ENCODE measurements at places on chromosomes 2 and 18.

GRCh38 chr2:70744397-70744796, 23.6 kb downstream of the ADD2 start:
- DNase-seq = no peak

DNA sequence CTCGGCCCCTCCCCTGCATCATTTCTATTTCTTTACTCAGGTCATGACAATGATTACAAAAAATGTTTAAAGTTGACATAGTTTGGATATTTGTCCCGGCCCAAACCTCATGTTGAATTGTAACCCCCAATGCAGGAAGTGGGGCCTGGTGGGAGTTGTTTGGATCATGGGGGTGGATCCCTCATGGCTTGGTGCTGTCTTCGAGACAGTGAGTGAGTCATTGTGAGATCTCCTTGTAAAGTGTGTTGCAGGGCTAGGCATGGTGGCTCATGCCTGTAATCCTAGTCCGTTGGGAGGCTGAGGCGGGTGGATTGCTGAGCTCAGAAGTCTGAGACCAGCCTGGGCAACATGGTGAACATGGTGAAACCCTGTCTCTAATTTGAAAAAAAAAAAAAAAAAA, 9.2 kb upstream of the MAP4K4 start:
- DNase-seq = no peak

DNA sequence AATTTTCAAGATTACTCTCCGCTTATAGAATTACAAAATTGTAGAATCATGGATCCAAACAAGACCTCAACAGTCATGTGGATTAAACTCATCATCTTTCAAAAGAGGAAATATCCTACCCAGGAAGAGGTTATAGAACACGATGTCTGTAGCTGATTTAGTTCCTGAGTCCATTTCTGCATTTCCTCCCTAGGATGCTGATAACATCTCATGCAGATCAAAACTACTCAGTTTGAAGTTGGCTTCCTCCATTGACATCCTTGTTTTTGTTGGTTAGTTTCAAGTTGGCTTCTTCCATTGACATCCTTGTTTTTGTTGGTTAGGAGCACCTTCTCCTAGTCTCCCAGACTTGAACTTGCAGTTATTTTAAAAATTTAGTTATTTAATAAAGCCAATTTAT, 147.5 kb downstream of the PARD3B start:
- DNase-seq = no peak

DNA sequence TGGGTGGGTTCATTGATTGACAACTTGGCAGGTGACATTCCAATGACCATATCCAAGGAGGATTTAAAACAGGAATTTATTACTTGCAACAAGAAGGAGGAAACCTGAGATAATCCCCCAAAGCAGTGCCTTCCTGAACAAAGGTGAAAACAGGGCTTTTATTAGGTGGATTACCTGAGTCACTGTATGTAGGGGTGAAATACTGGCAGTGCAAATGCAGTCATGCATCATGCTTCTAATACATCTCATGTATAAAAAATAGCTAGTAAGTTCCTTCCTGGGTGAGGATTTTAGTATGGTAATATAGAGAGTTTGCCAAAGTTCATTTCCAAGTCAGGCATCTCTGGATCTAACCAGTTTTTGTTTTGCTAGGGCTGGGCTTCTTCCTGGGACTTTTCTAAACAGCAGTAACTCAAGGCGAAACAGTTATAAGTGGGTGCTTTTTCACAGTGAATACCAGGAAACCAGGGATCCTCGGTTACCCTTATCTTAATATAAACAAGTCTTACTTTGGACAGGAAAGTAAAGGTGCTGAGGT, 583.4 kb upstream of the LRRTM1 start:
- no peak for DNase-seq
